Activated CD4-positive, CD25-positive, alpha-beta regulatory T cell treated with anti-CD3 and anti-CD28 coated beads, Interleukin-2, amount 50 U/mL, for 24 hours (primary cell): ENCODE measurements at places on chromosomes 11 and 22.
A peak's percentile ranks its signal among the peaks of the same experiment; 100 is the strongest.

GRCh38 chr11:79241205-79241851, 199.5 kb downstream of the TENM4 start:
- ATAC-seq, result no peak

DNA sequence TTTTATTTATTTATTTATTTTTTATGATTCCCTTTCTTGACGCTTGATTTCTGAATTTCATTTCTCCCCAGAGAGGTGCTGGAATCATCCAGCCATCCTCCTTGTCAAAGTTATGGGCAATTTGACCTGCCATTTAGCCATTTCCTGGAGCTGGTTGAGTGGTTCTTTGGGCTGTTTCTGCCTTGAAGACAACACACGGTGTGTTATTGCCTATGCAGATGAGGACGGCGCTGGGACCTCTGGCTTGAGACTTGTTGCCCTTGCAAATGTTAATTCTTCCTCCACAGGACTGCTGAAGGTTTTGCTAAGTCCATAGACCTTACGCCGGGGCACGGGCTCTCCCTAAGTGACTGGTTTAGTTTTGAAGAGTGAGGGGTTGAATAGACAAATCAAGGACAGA, 147.9 kb upstream of the PLET1 start:
- no peak for ATAC-seq

DNA sequence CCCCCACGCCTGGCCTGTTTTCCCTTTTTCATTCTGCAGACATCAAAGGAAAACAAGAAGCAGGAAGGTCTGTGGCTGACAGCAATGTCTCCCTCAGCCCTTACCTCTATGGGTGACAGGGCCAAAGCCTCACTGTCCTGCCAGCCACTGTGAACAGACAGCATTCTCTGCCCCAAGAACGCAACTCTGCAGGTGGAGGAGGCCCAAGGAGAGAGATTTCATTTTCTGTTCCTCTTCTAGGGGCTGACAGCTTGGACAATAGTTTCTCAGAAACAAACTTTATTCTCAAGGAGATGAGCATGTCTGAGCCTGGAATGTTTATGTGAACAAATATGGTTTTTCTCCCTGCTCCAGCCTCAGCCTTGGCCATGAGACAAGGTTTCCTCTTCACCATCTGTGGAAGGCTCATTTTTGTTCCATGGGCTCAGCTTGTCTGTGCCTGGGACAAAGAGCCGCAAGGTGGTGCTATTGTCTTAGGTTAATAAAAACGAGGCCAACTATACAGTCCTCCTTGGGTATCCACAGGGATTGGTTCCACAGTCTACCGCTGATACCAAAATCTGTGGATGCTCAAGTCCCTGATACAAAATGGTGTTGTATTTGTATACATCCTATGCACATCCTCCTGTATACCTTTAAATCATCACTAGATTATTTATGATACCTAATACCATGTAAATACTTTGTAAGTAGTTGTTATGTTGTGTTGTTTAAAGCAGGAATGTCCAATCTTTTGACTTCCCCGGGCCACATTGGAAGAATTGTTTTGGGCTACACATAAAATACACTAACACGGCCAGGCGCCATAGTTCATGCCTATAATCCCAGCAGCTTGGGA, 5.8 kb downstream of the PIWIL3 start:
- ATAC-seq, result peak; percentile 46

DNA sequence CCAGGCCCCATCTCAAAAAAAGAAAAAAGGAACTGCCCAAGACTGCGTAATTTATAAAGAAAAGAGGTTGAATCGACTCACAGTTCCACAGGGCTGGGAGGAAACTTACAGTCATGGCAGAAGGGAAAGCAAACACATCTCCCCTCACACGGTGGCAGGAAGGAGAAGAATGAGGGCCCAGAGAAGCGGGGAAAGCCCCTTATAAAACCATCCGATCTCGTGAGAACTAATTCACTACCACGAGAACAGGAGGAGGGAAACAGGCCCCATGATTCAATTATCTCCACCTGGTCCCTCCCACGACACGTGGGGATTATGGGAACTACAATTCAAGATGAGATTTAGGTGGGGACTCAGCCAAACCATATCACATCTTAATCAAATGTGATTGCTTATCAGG, 82.2 kb downstream of the BUD13 start:
- no peak for ATAC-seq

DNA sequence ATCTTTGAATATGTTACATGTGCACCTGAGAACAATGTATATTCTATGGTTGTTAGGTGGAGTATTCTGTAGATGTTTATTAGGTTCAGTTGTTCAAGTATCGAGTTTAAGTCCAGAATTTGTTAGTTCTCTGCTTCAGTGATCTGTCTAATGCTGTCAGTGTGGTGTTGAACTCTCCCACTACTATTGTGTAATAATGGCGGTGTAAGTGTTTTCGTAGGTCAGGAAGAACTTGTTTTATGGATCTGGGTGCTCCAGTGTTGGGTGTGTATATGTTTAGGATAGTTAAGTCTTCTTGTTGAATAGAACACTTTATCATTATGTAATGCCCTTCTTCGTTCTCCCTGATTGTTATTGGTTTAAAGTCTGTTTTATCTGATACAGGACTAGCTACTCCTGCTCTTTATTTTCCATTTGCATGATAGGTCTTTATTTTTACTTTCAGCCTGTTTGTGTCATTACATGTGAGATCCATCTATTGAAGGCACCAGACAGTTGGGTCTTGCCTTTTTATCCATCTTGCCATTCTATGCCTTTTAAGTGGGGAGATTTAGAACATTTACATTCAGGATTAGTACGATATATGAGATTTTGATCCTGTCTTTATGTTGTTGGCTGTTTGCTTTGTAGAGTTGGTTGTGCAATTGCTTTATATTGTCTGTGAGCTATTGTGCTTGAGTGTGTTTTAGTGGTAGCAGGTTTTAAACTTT, 121.6 kb downstream of the DDX10 start:
- ATAC-seq, result no peak

- ATAC-seq, result no peak
These were observed 806 bp upstream of the SMDT1 start for GRCh38 chr22:42078469-42079318.

- ATAC-seq, result no peak
These were observed 127.1 kb upstream of the OR9Q1 start for GRCh38 chr11:57896361-57897145.

DNA sequence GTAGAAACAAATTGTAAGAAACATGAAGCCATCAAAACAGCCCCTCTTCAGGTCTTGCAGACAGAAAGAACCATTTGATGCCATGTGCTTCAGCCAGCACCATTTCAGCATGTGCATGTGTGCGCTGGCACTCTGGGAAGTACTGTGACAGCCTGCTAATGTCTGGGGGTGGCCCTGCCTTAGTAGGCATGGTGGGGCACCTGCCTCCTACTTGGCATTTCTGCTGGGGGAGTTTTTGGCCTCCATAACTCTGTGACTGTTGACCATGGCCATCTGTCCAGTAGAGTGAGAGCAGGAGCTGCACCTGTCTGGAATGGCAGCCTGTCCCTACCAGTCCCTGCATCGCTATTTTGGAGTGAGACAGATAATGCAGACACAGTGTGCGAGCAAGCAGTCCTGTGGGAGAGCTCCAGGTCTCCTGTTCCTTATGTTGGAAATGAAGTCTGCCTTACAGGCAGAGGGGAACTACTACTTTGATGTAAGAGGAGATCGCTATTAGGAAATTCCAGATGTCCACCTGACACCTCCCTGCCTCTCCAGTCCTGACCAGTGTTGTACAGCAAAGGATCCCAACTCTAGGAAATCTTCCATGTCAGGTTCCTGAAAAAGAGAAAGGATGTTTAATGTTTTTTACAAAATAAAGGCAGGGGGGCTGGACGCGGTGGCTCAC, 102.5 kb downstream of the ATXN10 start:
- ATAC-seq, result no peak

DNA sequence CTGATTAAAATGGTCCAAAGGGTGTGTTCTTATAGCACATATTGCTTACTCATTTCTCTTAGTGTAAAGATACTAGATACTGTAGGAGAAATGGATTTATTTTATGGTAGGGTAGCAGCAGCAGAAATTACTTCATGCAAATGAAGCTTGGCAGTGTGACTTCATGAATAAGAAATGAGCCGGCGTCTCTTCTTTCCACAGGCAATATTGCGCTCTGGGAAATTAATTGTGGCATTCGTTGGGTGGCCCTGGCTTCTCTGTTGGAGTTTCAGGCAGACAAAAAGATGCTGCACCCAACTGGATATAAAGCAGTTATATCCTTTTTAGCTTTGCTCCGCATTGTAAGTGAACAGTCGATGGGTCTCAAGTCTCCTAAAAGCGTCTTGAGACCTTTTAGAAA, 211.0 kb upstream of the NAV2 start:
- ATAC-seq, result no peak
